ENCODE measurements at places on chromosomes 3 and 15.

DNA sequence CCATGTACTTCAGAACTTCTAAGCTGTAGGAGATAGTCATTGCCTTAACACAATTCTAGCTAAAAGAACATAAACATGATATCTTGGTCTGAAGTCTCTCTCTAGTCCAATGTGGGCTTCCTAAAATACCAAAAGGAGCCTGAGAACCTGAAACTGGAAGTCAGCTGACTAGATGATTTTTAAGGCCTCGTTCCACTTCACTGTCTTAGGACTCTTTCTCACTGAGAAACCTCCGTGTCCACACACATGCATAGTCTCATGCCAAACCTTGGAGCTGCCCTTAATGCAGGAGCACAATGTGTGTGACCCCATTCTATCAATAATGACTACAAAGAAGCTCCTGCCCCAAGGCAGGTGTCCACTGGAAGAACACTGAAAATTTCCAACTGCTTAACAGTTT is 87.7 kb downstream of the ETFA start:
- H3K4me1 ChIP-seq = no peaks in the 10 kb centered on the region
- peaks cover 34% of the 10 kb centered on the region for H3K36me3 ChIP-seq
- DNase-seq = no peak
- no peak overlapping the region for H3K4me3 ChIP-seq
- H3K27me3 ChIP-seq = no peaks in the 10 kb centered on the region

- no peak overlapping the region for H3K27ac ChIP-seq
- H3K36me3 ChIP-seq = no peaks in the 10 kb centered on the region
- no peak for DNase-seq
Measured at GRCh38 chr3:112053229-112053628, 18.7 kb downstream of the TMPRSS7 start.

DNA sequence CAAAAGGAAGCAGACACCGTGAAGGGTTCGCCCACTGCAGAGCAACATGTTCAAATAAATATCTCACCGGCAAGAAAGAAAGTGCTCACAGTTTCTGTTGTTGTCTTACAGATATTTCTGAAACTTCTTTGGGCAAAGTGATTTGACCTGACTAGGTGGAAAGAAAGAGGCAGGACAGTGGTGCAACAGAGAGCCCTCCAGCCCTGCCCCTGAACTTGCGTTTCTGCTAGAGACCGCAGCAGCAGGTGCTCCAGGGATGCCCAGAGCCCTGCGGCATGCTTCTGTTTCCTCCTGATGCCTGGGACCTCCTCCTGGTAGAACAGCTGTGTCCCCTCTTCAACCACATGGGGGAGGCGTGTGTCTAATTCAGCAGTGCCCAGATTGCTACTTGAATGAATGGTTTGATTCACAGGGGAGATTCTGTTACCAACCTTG is 123.4 kb downstream of the ATP10A start:
- H3K4me3 ChIP-seq = no peak overlapping the region
- H3K27ac ChIP-seq = peak overlapping the region; percentile 22
- H3K36me3 ChIP-seq = peaks cover 6% of the 10 kb centered on the region

GRCh38 chr15:101615414-101615985 is 36.7 kb downstream of the TM2D3 start:
- H3K36me3 ChIP-seq = no peaks in the 10 kb centered on the region
- H3K27me3 ChIP-seq = no peaks in the 10 kb centered on the region
- no peak for DNase-seq
- peak overlapping the region; percentile 36 for H3K4me3 ChIP-seq

- H3K27ac ChIP-seq = no peak overlapping the region
- H3K4me3 ChIP-seq = no peak overlapping the region
- H3K27me3 ChIP-seq = no peaks in the 10 kb centered on the region
Measured at GRCh38 chr15:70362350-70362749, 264.6 kb upstream of the TLE3 start.

GRCh38 chr15:55937040-55937439 is 56.4 kb downstream of the NEDD4 start:
- no peaks in the 10 kb centered on the region for H3K4me1 ChIP-seq
- no peaks in the 10 kb centered on the region for H3K36me3 ChIP-seq
- no peak overlapping the region for H3K27ac ChIP-seq
- H3K4me3 ChIP-seq = no peak overlapping the region
- H3K27me3 ChIP-seq = no peaks in the 10 kb centered on the region

GRCh38 chr3:120173056-120173675 is 78.9 kb upstream of the GSK3B start:
- H3K27me3 ChIP-seq = no peaks in the 10 kb centered on the region
- H3K4me1 ChIP-seq = peaks cover 20% of the 10 kb centered on the region
- no peak for DNase-seq
- no peak overlapping the region for H3K27ac ChIP-seq

- H3K27ac ChIP-seq = no peak overlapping the region
- no peaks in the 10 kb centered on the region for H3K36me3 ChIP-seq
- H3K4me3 ChIP-seq = no peak overlapping the region
- DNase-seq = no peak
- H3K4me1 ChIP-seq = no peaks in the 10 kb centered on the region
Measured at GRCh38 chr3:30294241-30294667, 312.1 kb upstream of the TGFBR2 start.

DNA sequence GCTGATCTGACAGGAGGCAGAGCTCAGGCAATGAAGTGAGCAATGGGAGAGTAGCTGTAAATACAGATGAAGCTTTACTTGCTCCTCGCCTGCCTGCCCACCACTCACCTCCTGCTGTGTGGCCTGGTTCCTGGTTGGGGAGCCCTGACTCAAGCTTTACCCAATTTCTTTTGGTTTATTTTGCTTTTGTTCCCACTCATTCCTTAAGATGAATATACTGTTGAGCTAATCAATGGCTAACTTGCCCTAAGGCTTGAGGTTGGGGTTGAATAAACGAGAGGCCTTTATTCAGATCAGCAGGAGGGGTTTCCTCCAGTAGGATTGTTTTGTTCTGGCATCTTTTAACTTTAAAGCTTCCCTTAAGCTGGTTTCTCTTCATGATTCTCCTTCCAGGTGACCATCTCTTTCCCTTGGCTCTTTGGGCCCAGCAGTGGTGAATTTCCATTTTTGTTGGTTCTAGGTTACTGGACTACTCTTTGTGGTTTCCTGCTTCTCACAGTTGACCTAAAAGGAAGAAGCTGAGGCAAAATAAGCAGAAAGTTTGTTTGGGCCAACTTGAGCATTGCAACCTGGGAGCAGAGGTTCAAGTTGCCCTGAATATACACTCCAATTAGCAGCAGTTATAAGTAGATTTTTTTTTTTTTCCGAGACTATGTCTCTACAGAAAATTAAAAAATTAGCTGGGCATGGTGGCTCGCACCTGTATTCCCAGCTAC is 44.4 kb downstream of the STARD9 start:
- peaks cover 6% of the 10 kb centered on the region for H3K4me1 ChIP-seq
- no peaks in the 10 kb centered on the region for H3K27me3 ChIP-seq
- DNase-seq = no peak

GRCh38 chr3:111862974-111863373 is 3.9 kb downstream of the PHLDB2 start:
- no peaks in the 10 kb centered on the region for H3K27me3 ChIP-seq
- H3K27ac ChIP-seq = peak overlapping the region; percentile 97
- H3K4me1 ChIP-seq = peaks cover 39% of the 10 kb centered on the region
- H3K36me3 ChIP-seq = no peaks in the 10 kb centered on the region
- DNase-seq = no peak
- peak overlapping the region; percentile 9 for H3K4me3 ChIP-seq

- peaks cover 58% of the 10 kb centered on the region for H3K36me3 ChIP-seq
- no peak overlapping the region for H3K4me3 ChIP-seq
- no peak for DNase-seq
- H3K27ac ChIP-seq = no peak overlapping the region
- H3K27me3 ChIP-seq = no peaks in the 10 kb centered on the region
Measured at GRCh38 chr3:122403489-122403888, 12.4 kb downstream of the WDR5B start.

DNA sequence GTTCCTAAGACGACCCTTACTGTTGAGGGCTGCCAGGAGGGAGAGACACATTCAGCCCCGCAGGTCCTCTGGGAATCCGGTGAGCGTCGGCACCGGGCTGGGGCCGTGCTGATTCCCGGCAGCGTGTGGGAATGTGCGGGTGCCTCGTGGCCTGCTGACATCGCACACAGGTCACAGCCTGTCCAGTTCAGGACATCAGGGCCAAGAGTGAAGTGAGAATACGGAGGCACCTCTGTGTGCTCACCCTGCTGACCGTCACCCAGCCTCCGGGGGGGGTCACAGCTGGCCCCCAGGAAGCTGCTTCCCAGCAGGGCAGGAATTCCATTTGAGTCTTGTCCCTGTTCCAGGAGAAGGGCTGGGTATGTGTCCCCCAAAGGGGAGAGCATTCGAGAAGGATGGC is 53.6 kb downstream of the PGPEP1L start:
- peak overlapping the region; percentile 98 for H3K27ac ChIP-seq
- DNase-seq = no peak
- H3K27me3 ChIP-seq = no peaks in the 10 kb centered on the region
- no peak overlapping the region for H3K4me3 ChIP-seq
- H3K36me3 ChIP-seq = peaks cover 43% of the 10 kb centered on the region
- H3K4me1 ChIP-seq = peaks cover 20% of the 10 kb centered on the region

DNA sequence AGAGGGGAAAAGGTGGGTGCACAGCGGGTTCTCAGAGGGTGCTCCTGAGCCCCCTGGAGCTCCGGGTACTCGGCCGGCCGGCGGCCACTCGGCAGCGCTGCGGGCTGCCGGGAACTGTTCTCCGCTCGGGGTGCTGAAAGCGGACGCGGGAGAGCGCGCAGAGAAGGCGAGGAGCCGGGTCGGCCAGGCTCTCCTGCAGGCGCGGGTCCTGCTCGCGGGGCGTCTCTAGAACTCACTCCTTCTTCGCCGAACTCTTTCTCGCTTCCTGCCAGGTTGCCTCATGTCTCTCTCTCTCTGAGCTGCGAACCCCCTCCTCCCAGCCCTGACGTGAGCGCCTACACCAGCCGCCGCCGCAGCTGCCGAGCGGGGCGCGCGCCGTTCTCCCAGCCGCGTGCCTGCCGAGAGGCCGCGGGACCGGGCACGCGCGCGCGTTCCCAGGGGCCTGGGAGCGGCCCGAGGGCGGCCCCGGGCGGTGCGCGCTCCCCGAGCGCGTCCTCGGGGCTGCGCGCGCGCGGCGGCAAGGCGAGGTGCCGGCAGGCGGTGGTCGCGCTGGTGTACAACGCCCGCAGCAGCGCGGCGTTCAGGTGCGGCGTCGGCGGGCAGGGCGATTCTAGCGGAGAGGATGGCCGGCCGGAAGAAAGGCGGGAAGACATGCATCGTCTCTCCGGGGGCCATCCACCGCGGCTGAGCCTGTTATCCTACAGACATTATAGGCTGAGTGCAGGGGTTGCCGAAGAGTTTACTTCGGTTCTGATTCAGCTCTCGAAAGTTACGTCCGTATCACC is at the start of gene PEX5L:
Gene PEX5L (minus strand): TSS at position 267 of the 785 bp plus-strand sequence. CDS start 338 bp downstream, outside the sequence.
- no peaks in the 10 kb centered on the region for H3K27me3 ChIP-seq
- H3K4me1 ChIP-seq = no peaks in the 10 kb centered on the region
- no peaks in the 10 kb centered on the region for H3K36me3 ChIP-seq
- DNase-seq = no peak

DNA sequence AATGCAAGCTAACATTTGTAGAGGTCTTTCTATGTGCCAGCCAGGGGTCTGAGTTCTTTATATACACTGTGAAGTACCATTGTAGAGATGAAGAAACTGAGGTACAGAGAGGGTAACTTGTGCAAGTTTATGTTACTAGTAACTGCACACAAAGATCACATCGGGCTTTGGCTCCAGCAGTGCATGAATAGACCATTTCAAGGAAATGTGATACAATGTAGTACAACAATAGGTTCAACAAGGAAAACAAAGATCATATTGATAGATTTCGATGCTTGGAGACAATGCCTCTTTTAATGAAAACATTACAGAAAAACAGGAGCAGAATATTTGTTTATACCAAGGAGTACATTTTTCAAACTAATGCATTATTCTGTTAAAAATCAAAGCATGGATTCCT is 115.3 kb downstream of the POLR2M start:
- H3K4me1 ChIP-seq = no peaks in the 10 kb centered on the region
- H3K27me3 ChIP-seq = no peaks in the 10 kb centered on the region
- no peak overlapping the region for H3K4me3 ChIP-seq

- no peak overlapping the region for H3K27ac ChIP-seq
- no peaks in the 10 kb centered on the region for H3K27me3 ChIP-seq
- H3K4me3 ChIP-seq = no peak overlapping the region
- DNase-seq = no peak
- no peaks in the 10 kb centered on the region for H3K4me1 ChIP-seq
Measured at GRCh38 chr3:156792945-156793344, 33.2 kb upstream of the LEKR1 start.

GRCh38 chr3:171829841-171830517 is 13.2 kb upstream of the TMEM212 start:
- no peaks in the 10 kb centered on the region for H3K4me1 ChIP-seq
- peak overlapping the region; percentile 18 for H3K27ac ChIP-seq
- H3K4me3 ChIP-seq = no peak overlapping the region
- DNase-seq = peak; percentile 75
- no peaks in the 10 kb centered on the region for H3K36me3 ChIP-seq

- no peaks in the 10 kb centered on the region for H3K27me3 ChIP-seq
- H3K4me3 ChIP-seq = no peak overlapping the region
- peaks cover 42% of the 10 kb centered on the region for H3K36me3 ChIP-seq
- peak overlapping the region; percentile 76 for H3K27ac ChIP-seq
- peaks cover 8% of the 10 kb centered on the region for H3K4me1 ChIP-seq
Measured at GRCh38 chr15:64857421-64857820, 15.7 kb downstream of the PLEKHO2 start.

DNA sequence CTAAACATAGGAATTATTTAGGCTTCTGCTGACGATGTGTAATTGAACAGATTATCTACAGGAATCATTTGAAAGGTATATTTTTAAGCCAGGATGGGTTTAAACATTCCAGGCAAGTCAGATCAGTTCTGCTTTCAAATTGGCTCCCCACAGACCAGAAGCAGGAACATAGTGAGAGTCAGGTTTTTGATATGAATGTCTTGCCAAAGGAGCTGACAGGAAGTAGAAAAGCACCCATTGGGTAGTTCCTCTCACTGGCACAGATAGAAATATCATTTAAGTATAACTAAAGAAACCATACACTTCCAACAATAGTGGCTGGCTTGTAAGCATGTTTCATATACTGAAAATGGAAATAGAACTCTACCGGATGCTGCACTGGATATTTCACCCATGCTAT is 95.2 kb downstream of the CLDN1 start:
- no peak overlapping the region for H3K27ac ChIP-seq
- no peaks in the 10 kb centered on the region for H3K36me3 ChIP-seq
- no peak for DNase-seq

GRCh38 chr3:159929171-159930141 is 59.2 kb upstream of the IL12A start:
- H3K4me3 ChIP-seq = no peak overlapping the region
- no peaks in the 10 kb centered on the region for H3K27me3 ChIP-seq
- H3K4me1 ChIP-seq = no peaks in the 10 kb centered on the region
- DNase-seq = no peak
